ENCODE measurements at places on chromosomes 5 and 9. TPM values are rescaled to one million over a fixed set of nuclear protein-coding genes. Genes with fewer than 3 reads are reported as not detected.

The FRMD3 gene
- 5.1 TPM for total RNA-seq

The CAPSL gene
- total RNA-seq: not detected

DNA sequence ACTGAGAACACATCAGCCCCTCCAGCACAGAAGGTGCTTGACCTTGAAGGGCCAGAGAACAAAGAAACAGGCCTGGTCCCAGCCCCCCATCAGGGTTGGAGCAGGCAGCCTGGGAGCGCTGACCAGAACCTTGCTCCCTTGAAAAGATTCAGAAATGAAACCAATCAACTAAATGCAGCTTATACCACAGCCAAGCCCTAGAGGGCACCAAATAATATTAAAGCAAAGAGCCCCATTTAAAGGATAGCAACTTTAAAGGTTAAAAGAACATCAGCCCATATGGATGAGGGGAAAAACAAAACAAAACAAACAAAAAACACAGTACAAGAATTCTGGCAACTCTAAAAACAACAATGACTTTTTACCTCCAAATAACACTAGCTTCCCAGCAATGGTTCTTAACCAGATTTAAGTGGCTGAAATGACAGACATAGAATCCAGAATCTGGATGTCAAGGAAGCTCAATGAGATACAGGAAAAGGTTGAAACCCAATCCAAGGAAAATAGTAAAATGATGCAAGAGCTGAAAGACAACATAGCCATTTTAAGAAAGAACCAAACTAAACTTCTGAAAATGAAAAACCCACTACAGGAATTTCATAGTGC lies 471.9 kb downstream of the MTRR start:
- no peak for DNase-seq

DNA sequence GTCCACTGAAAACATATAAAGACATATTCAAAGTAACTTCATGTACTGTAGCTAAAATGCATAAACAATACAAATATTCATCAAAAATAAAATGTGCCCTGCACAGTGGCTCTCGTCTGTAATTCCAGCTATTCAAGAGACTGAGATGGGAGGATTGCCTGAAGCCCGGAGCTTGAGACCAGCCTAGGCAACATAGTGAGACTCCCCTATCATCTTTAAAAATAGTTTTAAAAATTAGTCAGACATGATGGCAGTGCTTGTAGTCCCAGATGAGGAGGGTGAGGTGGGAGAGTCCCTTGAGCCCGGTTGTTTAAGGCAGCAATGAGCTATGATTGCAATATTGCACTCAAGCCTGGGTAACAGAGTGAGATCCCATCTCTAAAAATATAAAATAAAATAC lies 534.1 kb downstream of the ANXA1 start:
- DNase-seq: no peak
